ENCODE measurements at places on chromosomes 6 and 20. TPM values are rescaled to one million over a fixed set of nuclear protein-coding genes. Genes with fewer than 3 reads are reported as not detected.

DNA sequence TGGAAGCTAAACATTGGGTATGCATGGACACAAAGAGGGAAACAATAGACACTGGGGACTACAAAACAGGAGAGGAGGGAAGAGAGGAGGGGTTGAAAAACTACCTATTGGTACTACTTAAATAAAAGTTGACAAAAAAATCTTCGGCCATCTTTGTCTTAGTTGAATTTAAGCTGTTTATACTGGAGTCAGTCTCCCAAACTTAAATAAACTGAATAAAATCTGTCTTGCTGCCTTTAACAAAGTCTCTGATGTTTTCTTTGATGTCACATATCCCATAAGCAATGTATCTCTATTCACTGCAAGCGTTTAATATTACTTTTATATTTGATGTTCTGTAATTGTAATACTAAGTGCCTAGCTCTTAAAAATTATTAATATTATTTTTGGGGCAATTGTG, 409.2 kb upstream of the EPHA7 start:
- DNase-seq = no peak

DNA sequence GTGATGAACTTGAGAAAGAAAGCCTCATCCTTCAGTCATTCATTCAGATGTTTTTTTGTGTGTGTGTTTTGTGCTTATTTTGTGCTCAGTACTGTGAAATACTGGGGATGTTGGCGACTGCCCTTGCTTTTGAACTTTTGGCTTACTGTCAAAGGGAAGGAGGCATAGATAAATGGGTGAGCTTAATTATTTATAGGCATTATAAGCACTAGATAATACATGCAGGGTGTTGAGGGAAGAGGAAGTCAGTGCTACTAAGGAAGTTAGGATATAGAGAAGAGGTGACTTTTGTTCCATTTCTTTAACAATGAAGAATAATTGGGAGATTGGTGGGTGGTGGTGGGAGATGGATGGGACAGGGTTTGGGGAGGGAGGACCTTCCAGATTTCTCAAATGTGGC, 23.6 kb downstream of the XRN2 start:
- DNase-seq = no peak

DNA sequence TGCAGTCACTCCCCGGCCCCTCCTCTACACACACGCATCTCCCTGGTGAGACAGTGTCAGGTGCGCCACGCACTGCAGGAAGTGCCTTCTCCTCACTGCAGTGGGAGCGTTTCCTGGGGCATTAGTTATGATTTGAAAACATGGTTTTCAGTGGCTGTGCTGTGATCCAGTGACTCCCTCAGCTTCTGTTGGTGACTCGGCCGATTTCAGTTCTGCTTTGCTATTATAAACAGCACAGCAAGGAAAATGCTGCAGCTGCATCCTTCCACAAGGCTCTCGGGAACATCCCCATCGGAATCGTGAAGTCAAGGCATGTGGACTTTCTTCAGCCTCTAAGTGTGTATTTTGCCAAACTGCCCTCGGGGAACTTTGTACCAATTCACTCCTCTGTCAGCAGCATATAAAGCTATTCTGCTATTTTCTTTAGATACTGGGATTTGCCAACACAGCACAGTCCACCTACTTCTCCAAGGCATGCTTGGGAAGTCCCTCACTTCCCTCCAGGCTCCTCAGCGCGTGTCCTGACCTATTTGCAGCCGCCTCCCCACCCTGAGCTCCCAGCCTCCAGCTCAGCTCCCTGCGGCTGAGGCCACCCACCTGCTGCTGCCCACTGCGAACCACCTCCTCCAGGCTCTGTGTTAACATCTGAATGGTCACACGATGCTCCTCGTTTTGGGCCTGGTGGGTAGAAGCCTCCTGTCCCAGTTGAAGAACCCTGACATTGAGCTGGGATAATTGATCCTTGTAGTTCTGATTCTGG, 54.5 kb downstream of the GINS1 start:
- DNase-seq = no peak

GRCh38 chr6:164396071-164397047, 913.0 kb downstream of the C6orf118 start:
- DNase-seq = no peak

GRCh38 chr6:111552241-111552744, 53.4 kb downstream of the TRAF3IP2 start:
- DNase-seq = no peak

DNA sequence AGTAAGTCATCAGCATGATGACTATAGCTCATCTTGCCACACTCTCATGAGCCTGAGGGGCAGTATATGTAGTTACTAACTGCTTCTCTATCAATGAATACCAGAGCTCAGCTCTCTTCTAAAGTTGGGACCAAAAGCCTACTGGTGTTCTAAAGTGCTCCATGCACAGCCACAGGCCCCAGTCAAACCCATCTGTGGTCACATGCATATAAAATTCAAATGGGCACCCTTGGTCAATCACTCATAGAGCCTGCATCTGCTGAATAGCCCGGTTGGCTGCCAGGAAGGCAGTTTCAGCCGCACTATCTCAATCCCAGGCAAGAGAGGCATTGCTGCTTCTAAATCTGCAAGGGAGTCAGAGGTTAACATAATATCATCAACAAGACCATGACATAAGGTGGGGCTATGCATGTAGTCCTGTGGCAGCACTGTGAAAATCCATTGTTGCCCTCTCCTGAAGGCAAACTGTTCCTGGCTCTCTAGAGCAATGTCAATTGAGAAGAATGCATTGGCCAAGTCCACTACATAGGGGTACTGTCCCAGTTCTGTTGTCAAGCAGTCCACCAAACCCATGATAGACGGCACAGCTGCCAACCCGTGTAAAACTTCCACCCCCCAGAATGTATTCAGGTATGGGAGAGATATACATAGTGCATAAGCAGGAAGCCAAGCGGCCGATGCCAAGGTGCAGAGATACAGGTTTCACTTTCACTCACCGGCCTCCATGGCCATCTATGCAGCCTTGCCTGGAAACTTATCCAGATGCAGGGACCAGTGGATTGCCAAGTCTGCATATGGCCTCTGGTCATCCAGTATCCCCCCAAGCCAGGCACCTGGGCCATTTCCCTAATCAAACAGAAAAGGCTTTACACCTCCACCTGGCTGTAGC, 76.2 kb downstream of the ALDH8A1 start:
- no peak for DNase-seq

- DNase-seq = no peak
These were observed at the start of gene LIN28B for GRCh38 chr6:104956731-104957294. TSS of gene LIN28B (plus strand) at chr6:104957107. CDS start at chr6:104957251, 144 bp downstream.

DNA sequence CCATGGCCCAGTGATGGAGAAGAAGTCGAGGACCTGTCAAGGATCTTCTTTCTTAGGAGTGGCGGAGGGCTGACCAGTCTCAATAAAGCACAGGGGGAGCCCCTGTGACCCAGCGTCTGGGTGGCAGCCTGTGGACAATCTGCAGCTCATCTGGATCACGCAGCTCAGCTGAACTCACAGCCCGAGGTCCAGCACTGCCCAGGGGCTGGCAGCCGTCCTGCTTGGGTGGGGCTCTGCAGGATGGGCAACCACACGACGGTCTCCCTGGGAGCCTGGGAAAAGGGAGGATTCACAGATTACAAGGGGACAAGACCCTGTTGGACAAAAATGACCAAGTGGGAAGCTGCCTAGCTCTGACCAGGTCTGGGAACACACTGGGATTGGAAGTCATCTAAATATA, 110.8 kb downstream of the MYLK4 start:
- DNase-seq = no peak

- no peak for DNase-seq
These were observed 2.1 kb upstream of the LAMA5 start for GRCh38 chr20:62368976-62369814.

DNA sequence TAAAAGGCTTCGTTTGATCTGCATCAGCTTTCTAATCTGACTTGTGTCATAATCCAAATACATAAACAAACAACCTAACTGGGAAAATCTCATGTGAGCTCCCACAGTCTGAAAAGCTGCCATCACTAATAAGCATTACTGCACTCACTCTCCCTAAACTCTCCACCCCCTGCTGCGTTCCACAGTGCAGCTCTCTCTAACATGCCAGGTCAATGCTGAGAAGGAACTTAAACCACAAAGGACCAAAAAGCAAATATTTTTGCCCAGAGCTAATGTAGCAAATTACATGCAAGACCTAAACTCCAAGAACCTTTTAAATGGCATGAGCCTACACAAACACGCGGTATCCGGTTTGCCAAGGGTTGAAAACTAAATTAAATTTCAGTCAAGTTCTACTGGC, 542.3 kb upstream of the JARID2 start:
- DNase-seq = no peak

GRCh38 chr20:21125072-21125848, 622 bp upstream of the KIZ start:
- DNase-seq = no peak

GRCh38 chr6:31702819-31703716, at the start of gene ABHD16A:
TSS of gene ABHD16A (minus strand) at chr6:31703324. CDS start at chr6:31703281, 43 bp downstream.
- DNase-seq = peak; percentile 97

- no peak for DNase-seq
These were observed 59.0 kb upstream of the EEF1A1 start for GRCh38 chr6:73579851-73580246.

GRCh38 chr6:13787137-13787536, 27.2 kb downstream of the MCUR1 start:
- no peak for DNase-seq

- no peak for DNase-seq
These were observed 175.7 kb downstream of the LINC00237 start for GRCh38 chr20:20930500-20930899.

POU5F1 gene
- 0.46 TPM for total RNA-seq

LATS1 gene
- 44.6 TPM for total RNA-seq

HUS1B gene
- total RNA-seq = 1.4 TPM

APCDD1L gene
- not detected for total RNA-seq

NUDT3 gene
- total RNA-seq = 23.4 TPM

Measured in naive thymus-derived CD4-positive, alpha-beta T cell (primary cell).